ENCODE measurements at places on chromosomes 1 and 21.

DNA sequence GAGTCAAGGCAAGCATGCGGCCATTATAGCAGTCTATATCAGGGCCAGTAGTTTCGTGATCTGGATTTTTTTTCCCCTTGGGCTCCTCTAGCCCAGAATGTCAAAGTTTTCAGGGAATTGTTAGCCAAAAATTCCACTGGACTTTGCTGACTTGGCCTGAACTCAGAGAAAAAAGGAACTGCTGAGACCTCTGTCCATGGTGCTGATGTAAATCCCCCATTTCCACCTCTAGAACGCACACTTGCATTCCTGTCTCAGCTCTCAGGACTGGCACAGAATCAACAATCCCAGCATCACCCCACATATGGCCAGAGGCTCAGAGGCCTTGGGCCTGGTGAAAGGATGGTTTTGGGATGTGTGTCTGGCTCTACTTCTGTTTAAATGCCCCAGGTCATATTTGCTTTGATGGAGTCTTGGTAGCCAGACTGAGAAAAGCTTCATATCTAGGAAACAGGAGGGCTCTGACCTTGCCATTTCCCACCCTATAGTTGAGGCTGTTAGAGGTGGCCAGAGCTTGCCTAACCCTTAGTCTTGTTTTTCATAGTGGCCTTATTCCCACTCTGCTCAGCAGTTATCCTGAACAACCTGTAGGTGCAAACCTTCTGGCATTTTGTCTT is 16.9 kb upstream of the EFCAB14 start:
- DNase-seq, result no peak

- DNase-seq, result no peak
Observed at GRCh38 chr1:229585338-229585737, 26.8 kb upstream of the ABCB10 start.

- DNase-seq, result no peak
Observed at GRCh38 chr1:12056331-12056841, 6.7 kb upstream of the TNFRSF8 start.

GRCh38 chr1:231616667-231617066 is 9.9 kb upstream of the DISC1 start:
- DNase-seq, result no peak

All from CD4-positive, alpha-beta T cell treated with Interleukin-15 for 1 hour (primary cell).